Activated gamma-delta T cell treated with anti-CD3 and anti-CD28 coated beads, Interleukin-2, amount 50 U/mL, for 16 hours (primary cell): ENCODE measurements at places on chromosomes 2 and 18.

GRCh38 chr2:235314371-235314930 is 179.4 kb upstream of the AGAP1 start:
- no peak for DNase-seq

GRCh38 chr18:80200932-80201672 is 46.2 kb downstream of the PARD6G start:
- no peak for DNase-seq

- no peak for DNase-seq
Observed at GRCh38 chr2:36376319-36376765, 20.8 kb downstream of the CRIM1 start.

DNA sequence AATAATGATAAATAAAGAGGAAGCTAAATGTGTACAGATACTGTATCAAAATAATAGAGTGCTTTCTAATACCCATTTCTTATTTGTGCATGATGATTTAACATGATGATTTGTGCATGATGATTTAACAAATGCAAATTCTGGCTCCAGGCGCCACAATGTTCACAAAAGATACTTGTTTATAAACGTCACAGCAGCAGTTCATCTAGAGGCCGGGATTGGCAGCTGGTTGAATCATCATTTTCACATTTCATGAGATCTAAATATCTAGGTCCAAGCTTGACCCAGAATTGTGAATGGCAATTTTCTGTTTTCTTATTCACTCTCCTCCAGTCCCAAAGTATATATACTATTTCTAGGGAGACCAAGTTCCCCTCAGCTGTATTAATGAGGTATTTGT is 322.0 kb downstream of the SUCLG1 start:
- DNase-seq = no peak

GRCh38 chr2:67845621-67846369 is 217.0 kb downstream of the C1D start:
- DNase-seq = no peak

DNA sequence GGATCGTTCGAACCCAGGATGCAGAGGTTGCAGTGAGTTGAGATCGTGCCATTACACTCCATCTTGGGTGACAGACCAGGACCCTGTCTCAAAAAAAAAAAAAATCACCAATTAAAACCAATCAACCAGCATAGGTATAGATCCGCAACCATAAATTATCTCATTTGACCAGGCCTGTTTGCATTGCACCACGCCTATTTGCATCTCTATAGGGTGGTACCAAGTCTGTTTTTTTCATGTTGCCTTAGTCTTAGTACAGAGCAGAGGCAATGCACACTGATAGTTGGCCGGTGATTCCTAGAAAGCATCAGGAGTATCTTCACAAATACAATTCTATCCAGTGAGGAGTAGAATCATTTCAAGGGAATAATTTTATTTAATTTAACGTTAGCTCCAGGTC is 9.3 kb upstream of the NPC1 start:
- DNase-seq = no peak

- no peak for DNase-seq
Observed at GRCh38 chr2:187138265-187138664, 289.3 kb upstream of the ZSWIM2 start.

- no peak for DNase-seq
Observed at GRCh38 chr2:235096447-235096846, 144.6 kb downstream of the SH3BP4 start.

DNA sequence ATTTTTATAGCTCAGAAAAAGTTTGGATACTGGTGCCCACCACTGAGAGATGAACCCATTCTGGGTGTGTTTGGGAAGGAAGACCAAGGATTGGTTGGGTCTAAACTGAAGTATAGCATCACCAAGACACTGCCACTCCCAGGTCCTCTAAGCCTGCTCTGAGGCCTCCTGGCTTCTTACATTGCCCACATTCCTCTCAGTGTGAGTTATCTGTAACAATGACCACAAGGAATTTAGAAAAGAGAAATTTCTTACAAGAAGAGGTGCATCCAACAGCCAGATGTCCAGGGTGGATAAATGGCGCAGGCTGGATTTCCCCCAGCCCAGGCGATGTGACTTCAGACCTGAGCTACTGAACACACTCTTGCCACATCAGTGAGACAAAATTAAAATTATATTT is 1.6 kb upstream of the GPR45 start:
- no peak for DNase-seq

DNA sequence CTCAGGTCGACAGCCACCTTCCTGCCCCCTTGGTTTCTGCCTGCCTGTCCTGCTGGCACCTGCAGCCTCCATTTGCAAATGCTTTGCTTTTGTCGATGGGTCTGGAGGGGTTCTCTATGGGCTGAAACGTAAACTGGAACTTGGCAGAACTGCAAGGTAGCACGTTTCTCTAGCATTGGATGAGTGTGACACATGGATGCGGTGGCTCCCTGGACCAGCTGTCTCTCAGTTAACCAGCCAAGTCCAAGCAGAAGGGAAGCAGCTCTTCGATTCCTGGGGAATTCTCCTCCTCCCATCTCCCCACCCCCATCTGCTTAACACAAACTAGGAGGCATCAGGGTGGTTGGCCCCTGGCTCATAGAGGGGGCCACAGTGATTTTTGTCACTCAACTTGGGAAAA is 57.3 kb downstream of the ITGB1BP1 start:
- no peak for DNase-seq

- no peak for DNase-seq
Observed at GRCh38 chr18:66874375-66874774, 270.5 kb upstream of the CDH19 start.

GRCh38 chr2:238475566-238475965 is 48.8 kb downstream of the ASB1 start:
- DNase-seq = no peak

GRCh38 chr18:59070181-59070912 is 69.3 kb upstream of the SEC11C start:
- peak; percentile 60 for DNase-seq

GRCh38 chr18:3157086-3157485 is 62.7 kb downstream of the MYOM1 start:
- DNase-seq = no peak

GRCh38 chr2:196601430-196602306 is 37.8 kb upstream of the CCDC150 start:
- no peak for DNase-seq

- DNase-seq = no peak
Observed at GRCh38 chr2:104434318-104434792, 419.6 kb upstream of the POU3F3 start.
